Neural cell (in vitro differentiated cells): ENCODE measurements at places on chromosomes 2 and 18. TPM values are rescaled to one million over a fixed set of nuclear protein-coding genes. Genes with fewer than 3 reads are reported as not detected.

Gene ASB1
- 13.7 and 18.7 TPM in 2 replicates for polyA plus RNA-seq

Gene FOXD4L1
- 0.82 and 1.6 TPM in 2 replicates for polyA plus RNA-seq

Gene RAMP1
- 25.5 and 29.2 TPM in 2 replicates for polyA plus RNA-seq

Gene DYNAP
- not detected in 2 replicates for polyA plus RNA-seq

Gene RAPGEF4
- 10.0 and 10.4 TPM in 2 replicates for polyA plus RNA-seq

Gene ACTG2
- 0.67 and 1.6 TPM in 2 replicates for polyA plus RNA-seq

Gene TUBA4B
- not detected in 2 replicates for polyA plus RNA-seq

Gene TRIM43
- not detected in 2 replicates for polyA plus RNA-seq
